ENCODE measurements at places on chromosomes 11 and 22. TPM values are rescaled to one million over a fixed set of nuclear protein-coding genes. Genes with fewer than 3 reads are reported as not detected.

DNA sequence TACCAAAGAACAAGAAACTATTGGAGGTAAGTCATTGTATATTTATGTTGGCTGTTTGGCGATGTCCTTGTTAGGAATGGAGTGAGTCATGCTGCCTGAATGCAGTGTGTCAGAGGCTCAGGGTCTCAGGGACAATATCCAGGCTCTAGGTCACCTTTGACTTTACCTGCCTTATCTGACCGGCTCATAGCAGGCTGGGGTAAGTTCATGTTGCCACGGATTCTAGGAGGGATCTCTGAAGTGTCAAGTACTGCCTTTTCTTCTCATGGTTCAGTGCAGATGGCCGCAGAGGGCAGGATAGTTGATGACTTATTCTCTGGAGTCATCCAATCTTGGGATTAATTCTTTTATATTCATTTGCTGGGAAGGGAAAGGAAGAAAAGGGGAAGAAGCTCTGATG, 53.2 kb downstream of the SPON1 start:
- H3K4me1 ChIP-seq, result peaks cover 2% of the 10 kb centered on the region
- H3K4me3 ChIP-seq, result no peak overlapping the region
- H3K27me3 ChIP-seq, result no peaks in the 10 kb centered on the region
- H3K27ac ChIP-seq, result no peak overlapping the region
- DNase-seq, result no peak

DNA sequence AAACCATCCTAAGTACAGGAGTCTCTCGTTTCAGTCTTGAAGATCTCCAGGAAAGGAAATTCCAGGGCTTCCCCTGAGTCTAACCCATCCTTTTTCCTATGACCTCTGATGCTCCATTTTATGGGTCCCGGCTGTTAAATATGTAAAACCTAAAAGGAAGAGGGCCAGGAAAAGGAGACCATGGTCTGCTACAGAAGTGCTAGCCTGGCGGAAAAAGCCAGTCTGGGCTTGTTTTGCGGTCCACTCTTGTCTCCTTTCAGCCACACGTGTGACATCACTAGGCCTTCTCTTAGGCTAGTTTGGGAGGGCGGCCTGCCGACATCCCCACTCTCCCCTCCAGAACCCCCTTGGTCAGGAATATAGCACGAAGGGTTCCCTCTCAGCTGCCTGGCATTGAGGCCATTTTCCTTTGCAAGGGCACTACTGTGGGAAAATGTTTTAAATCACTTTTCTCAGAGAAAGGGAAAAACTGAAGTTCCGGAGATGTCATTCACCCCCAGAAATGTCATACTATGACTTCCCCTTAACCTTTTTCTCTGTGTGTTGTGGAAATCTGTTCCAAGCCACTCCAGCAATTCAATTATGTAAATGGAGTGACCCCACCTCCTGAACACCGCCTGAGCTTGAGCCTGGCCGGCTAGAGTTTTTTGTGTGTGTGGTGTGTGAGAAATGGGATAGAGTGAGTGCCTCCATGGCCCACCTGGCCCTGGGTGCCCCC, 86.9 kb downstream of the UBASH3B start:
- peak; percentile 54 for DNase-seq
- peaks cover 17% of the 10 kb centered on the region for H3K4me1 ChIP-seq
- H3K27me3 ChIP-seq, result no peaks in the 10 kb centered on the region
- H3K36me3 ChIP-seq, result no peaks in the 10 kb centered on the region
- H3K27ac ChIP-seq, result no peak overlapping the region
- H3K4me3 ChIP-seq, result no peak overlapping the region

DNA sequence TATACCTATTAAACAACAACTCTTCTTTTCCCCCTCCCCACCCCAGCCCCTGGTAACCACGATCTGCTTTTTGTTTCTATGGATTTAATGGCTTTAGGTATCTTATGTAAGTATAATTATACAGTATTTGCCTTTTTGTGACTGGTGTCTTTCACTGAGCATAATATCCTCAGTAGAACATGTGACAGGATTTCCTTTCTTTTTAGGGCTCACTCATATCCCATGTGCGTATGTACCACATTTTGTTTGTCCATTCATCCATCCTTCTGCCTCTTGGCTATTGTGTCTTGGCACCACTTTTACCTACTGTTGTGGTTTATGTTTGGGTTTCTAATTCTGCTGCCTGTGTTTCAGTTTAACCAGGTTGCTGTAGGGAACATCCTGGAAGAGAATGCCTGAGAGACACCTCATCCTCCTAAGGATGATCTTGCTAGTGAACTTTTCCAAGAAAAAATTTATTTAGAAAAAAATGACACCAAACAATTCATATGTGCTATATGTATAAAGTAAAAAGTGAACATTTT, 77.6 kb upstream of the SESN3 start:
- no peaks in the 10 kb centered on the region for H3K27me3 ChIP-seq
- H3K4me3 ChIP-seq, result no peak overlapping the region
- no peaks in the 10 kb centered on the region for H3K36me3 ChIP-seq
- no peak for DNase-seq
- no peaks in the 10 kb centered on the region for H3K4me1 ChIP-seq

- H3K27me3 ChIP-seq, result no peaks in the 10 kb centered on the region
- H3K4me3 ChIP-seq, result no peak overlapping the region
- peaks cover 62% of the 10 kb centered on the region for H3K4me1 ChIP-seq
- H3K36me3 ChIP-seq, result no peaks in the 10 kb centered on the region
Measured at GRCh38 chr11:102142333-102142732, 32.1 kb downstream of the YAP1 start.

- H3K4me1 ChIP-seq, result peaks cover 10% of the 10 kb centered on the region
- H3K27ac ChIP-seq, result peak overlapping the region; percentile 35
- H3K4me3 ChIP-seq, result no peak overlapping the region
- no peaks in the 10 kb centered on the region for H3K36me3 ChIP-seq
- no peak for DNase-seq
Measured at GRCh38 chr22:29780748-29781676, 13.8 kb downstream of the UQCR10 start.

DNA sequence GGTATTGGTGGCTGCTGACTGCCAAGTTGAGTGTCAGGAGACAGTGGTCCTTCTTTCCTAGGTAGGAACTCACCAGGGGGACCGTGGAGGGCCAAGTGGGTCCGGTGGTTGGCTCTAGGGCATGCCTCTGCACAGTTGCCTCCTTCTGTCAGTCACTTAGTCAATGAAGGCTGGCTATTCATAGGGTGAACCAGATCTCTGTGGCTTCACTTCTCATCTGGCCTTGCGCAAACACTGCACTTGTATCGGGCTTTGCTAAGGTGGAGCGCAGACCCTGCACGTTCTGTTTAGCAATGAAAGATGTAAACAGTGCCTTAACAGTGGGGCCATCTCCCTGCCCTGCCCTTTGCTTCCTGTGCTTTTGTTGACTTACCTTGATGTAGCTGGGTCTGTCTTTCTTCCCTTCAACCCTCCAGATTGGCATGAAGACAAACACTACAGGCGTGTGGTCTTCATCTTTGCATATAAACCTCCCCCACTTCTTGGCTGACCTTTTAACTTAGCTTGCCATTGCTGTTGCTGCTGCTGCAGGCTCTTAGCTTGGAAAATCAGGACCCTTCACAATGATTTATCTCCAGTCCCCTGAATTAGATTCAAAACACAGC, 6.7 kb upstream of the SORL1-AS1 start:
- no peaks in the 10 kb centered on the region for H3K27me3 ChIP-seq
- H3K27ac ChIP-seq, result no peak overlapping the region
- H3K36me3 ChIP-seq, result no peaks in the 10 kb centered on the region

- H3K27ac ChIP-seq, result no peak overlapping the region
- no peaks in the 10 kb centered on the region for H3K4me1 ChIP-seq
- no peak for DNase-seq
- H3K27me3 ChIP-seq, result no peaks in the 10 kb centered on the region
- H3K36me3 ChIP-seq, result no peaks in the 10 kb centered on the region
Measured at GRCh38 chr22:49011769-49012648, 815.7 kb downstream of the BRD1 start.

GRCh38 chr11:75373201-75373600, 21.7 kb upstream of the ARRB1 start:
- no peaks in the 10 kb centered on the region for H3K27me3 ChIP-seq
- no peak overlapping the region for H3K4me3 ChIP-seq
- no peaks in the 10 kb centered on the region for H3K36me3 ChIP-seq
- H3K27ac ChIP-seq, result no peak overlapping the region

The HBD gene
- 0.66 TPM for polyA plus RNA-seq

The CTSF gene
- 8.2 TPM for polyA plus RNA-seq

The RTN4RL2 gene
- 1.5 TPM for polyA plus RNA-seq

The MRPL48 gene
- polyA plus RNA-seq, result 38.1 TPM

The MUC2 gene
- 0.37 TPM for polyA plus RNA-seq

Data from lung (tissue), 17 donors.